ENCODE measurements at places on chromosomes 12 and 14.
A peak's percentile ranks its signal among the peaks of the same experiment; 100 is the strongest.

- no peak for DNase-seq
Measured at GRCh38 chr14:93044556-93044955, 71.2 kb downstream of the ITPK1 start.

DNA sequence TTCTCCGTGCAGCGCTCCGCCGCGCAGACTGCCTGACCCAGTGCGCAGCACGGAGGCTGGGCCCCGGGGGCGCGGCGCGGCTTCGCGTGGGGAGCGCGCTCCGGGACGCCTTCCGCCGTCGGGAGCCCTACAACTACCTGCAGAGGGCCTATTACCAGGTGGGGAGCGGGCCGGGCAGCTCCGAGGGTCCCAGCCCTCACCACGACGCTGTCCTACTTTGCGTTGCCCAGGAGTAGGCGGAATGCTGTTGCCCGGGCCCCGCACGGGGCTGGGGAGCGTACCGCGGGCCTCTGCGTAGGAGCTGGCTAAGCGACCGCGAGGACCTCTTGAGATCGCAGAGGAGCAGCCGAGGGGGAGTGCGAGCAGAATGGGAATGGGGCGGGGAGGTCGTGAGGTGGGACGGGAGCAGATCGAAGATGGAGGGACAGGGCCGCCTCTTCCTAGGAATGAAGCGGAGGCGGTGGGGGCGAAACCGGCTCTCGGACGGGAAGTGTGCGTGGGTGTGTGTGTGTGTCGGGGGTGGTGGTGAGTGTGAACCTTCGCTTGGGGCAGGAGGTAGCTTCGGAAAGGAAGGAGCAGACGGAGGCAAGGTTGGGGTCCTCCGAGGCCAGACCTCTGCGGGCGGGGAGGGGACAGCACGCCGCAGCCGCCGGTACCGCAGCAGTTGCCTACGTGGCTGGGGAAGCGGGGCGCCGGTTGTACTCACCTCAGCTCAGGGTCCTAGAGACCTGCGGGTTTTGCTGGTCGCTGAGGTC, 751 bp downstream of the P3H3 start:
- peak; percentile 67 for DNase-seq

DNA sequence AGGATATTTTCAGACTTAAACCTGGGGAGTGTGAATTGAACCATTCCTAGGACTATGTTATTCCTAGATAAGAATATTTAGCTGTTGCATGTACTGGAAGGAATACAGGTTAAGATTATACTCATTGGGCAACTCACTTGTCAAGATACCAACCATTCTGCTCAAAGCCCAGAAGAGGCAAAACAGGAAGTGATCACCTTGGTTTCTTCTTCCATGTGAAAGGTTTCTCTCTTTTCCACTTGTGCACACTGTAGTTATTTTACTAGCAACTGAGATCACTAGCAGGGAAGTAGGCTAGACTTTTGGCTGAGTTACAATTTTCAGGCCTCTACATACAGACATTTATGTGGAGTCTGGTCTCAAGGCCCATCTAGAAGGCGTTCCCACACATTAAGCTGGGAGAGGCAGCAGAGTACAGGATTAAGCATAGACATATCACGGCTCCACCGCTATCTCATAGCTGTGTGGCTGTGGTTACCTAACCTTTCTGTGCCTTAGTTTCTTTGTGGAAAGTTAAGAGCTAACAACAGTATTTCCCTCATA, 83.9 kb upstream of the FERMT2 start:
- DNase-seq: no peak

DNA sequence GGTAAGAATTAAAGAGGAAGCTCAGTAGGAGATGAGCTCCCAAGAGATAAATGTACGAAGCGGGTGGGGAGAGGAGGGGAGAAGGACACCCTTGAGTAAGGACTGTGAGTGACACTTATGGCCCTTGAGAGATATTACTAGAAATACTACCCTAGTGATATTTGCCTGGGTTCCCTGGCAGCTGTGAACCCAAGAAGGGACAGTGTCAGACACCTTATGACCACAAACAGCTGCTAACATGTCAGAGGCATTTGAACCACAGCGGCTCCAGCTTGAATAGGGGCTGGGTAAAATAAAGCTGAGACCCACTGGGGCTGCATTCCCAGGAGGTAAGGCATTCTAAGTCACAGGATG, 19.6 kb upstream of the SLC6A12 start:
- DNase-seq: no peak

- peak; percentile 49 for DNase-seq
Measured at GRCh38 chr12:54294152-54294952, 6.5 kb downstream of the NFE2 start.

DNA sequence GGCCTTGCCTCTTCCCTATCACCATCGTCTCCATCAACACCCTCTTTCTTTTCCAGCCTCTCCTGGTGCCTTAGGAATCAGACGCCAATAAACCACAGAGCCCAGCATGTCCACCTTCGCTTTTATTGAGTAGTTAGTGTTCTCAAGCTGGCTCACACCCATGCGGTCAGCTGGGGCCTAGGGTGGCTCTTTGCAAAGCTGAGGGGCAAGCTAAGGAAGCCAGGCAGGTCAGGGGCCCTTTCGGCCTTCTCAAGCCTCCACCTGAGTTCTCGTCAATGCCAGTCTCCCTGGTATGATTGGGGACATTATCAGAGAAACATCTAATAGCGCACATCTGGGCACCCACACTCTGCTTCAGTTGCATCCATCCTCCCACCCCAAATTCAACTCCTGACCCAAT, 737 bp upstream of the TEX52 start:
- no peak for DNase-seq

- DNase-seq: no peak
Measured at GRCh38 chr14:102957222-102957621, 34.8 kb downstream of the AMN start.

DNA sequence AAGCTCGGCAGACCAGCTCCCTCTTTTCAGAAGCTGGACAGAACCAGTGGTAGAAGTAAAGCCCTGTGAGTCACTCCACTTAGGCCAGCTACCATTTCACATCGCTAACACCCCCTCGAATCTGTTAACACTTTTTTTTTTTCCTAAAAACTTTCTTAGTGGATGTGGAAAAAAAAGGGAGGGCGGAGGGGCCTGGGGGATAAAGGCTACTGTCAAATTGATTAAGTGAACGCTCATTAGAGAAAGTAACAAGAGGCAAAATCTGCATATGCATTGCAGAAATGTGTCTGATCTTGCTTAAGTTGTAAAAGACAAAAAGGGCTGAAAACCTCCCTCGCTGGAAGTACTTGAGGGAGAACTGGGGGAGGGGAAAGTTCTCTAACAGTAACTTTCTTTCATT, 86.6 kb upstream of the OTX2 start:
- DNase-seq: peak; percentile 36

GRCh38 chr12:119925269-119925668, 48.1 kb upstream of the CIT start:
- no peak for DNase-seq

GRCh38 chr12:89731614-89732013, 23.0 kb upstream of the ATP2B1 start:
- peak; percentile 55 for DNase-seq

GRCh38 chr12:53683983-53684382, 8.1 kb upstream of the ATP5MC2 start:
- no peak for DNase-seq

DNA sequence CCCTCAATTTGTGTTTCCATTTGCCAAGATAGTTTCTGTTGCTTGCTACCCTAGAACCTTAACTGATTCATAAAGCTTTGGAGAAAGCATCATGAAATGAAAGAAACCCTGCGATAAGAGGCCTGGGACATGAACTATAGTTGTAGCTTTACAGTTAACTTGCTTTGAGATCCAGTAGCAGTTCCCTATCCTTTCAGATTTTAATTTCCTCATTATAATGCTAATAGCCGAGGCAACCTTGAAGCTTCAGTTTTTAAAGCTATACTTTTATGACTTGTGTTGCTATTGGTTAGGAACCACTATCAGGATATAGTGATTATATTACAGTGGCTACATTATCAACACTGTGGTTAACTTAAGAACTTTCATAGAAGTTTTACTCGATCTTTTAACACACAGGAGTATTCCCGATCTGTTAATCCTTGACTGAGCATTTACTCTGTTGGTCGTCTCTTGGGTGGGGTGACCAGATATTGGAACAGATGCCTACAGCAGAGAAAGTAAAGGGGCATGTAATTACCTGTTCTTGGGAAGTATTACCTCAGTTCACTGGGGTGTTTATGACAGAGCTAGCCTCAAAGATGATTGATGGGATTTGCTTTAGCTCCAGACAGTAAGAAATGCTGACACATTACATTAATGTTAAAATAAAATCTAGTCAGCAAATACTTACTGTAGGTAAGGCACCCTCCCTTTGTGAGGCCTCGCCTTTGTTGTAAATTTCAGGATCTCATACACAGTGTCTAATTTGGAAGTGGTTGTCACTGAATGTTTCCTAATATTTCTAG, 86.2 kb upstream of the CSRP2 start:
- no peak for DNase-seq

GRCh38 chr12:75269209-75269608, 59.6 kb upstream of the KCNC2 start:
- no peak for DNase-seq

DNA sequence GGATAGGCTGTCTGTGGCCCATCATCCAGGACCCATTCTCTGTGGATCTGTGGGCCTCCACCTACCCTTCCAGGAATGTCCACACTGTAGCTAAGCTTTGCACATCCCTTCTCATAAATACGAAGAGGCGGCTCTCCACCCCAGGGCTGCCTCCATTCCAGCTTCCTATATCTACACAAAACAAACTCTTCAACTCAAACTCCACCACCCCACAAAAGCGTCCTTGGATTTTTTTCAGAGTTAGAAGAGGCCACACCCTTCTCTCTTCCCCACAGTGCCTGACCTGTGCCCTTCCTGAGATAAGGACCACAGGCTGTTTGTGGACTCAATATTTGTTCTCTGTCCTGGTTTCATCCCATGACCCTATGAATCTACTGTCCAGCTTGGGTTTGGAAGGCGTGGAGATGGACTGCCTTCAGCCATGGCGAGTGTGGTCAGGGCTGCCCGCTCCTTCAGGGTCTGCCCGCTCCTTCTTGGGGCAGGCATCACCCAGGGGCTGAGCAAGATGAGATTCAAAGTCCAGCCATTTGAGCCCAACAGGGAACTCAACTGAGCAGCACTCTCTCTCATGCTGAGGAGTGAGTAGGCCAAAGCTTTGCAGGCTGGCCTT, 13.0 kb upstream of the SERPINA12 start:
- DNase-seq: no peak

DNA sequence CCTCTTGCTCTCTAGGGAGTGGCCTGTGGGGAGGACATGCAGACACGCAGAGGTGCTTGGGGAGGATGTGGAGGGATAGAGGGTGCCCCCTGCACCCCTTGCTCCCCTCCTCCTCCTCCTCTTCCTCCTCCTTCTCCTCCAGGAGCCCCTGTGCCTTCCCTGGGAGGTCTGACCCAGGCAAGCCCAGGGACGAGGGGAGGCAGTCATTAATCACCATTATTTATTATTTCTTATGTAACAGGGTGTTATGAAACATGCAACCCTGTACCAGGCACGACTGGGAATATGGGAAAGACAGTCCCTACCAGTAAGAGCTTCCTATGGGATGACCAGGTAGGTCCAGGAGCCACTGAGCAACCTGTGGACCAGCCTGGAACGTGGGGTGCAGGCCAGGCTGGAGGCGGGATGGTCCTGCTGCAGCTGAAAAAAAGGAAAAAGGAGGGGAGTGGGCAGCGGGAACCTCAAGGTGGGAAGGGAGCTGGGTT, 22.5 kb upstream of the PGF start:
- no peak for DNase-seq

DNA sequence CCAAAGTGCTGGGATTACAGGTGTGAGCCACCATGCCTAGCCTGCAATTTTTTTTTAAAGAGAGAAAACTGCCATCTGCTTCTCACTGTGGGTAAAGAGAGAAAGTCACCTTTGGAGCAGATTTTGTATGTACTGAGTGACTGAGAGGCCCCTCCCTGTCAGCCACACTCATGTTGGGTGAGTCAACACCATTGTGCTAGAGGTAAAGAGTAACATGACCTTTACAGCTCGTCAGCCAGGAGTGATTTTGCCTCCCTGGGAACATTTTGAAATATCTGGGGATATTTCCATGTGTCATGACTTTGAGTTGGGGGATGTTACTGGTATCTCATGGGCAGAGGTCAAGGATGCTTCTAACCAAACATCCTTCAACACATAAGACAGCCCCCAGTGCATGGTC, 115.2 kb downstream of the KSR2 start:
- DNase-seq: peak; percentile 82

DNA sequence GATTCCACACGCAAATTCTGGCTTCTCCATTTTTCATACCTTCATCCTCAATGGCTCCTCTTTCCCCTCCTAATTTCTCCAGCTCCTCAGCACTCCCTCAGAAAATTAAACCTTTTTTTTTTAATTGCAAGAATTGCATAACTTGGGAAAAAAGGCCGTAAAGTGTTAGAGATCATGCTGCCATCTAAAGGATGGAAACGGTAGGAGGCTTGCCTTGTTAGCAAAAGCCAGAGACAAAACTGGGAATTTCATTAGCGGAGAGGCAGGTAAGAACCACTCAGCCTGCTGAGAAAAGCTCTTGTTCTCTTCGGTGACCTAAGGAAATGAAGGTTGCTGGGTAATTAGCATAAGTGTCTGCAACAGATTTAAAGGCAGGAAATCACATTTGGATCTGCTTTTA, 204.3 kb downstream of the AEBP2 start:
- DNase-seq: peak; percentile 8

DNA sequence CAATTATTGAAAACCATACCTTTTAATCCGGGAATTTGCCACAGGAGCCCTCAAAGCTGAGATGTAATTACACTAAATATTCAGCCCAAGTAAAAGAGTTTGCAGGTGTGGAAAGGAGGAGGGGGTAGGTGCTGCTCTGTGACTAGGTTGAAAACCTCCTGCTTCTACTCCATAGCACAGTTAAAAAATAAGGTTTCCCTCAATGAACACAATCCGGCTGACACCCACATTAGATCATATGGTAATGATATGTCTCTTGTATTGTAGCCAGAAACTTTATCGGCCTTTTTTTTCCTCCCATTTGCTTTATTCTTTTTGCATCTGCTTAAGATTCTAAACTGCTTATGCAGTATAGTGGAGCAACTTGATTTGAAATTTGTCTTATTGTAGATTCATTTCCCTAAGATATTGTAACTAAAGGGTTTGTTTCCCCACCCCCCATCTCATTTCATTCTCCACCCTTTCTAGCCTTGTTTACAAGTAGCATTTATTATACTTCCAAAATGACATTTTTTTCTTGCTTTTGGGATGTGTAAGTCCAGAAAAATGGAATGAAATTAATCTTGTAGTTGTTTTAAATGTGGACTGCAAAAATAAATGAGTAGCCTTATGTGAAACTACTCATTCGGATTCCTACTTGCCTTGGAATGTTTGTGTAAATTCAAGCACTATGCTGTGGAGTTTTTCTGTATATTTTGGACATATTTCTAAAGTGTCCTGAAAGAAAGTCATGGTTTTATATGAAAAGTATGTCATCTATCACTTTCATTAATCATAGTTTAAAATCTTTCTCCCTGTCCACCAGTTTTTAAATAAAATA, at the start of gene DCN:
Gene DCN (minus strand): TSS at position 182 of the 820 bp plus-strand sequence. CDS start 4,265 bp downstream, outside the sequence.
- no peak for DNase-seq

GRCh38 chr14:92596331-92596907, 82.8 kb downstream of the RIN3 start:
- no peak for DNase-seq

- no peak for DNase-seq
Measured at GRCh38 chr12:68509242-68509641, 101.5 kb upstream of the RAP1B start.

- DNase-seq: no peak
Measured at GRCh38 chr12:101779200-101779599, 39.9 kb upstream of the SYCP3 start.

- peak; percentile 66 for DNase-seq
Measured at GRCh38 chr12:2341871-2342270, 289.1 kb downstream of the CACNA1C start.
